Karpas-422 (cell line): ENCODE measurements at places on chromosomes 7 and 10. TPM values are rescaled to one million over a fixed set of nuclear protein-coding genes. Genes with fewer than 3 reads are reported as not detected.

The MAT1A gene
- total RNA-seq = not detected in 2 replicates

The COL17A1 gene
- not detected in 2 replicates for total RNA-seq

The CFAP69 gene
- total RNA-seq = 0.32 and 3.5 TPM in 2 replicates

The HKDC1 gene
- not detected in 2 replicates for total RNA-seq

The LIPJ gene
- not detected in 2 replicates for total RNA-seq

The TDRD1 gene
- not detected in 2 replicates for total RNA-seq

The RET gene
- not detected in 2 replicates for total RNA-seq

The HGF gene
- total RNA-seq = not detected in 2 replicates

The HOXA5 gene
- 3.6 and 4.1 TPM in 2 replicates for total RNA-seq

The CLRN3 gene
- total RNA-seq = not detected in 2 replicates

The PKD1L1 gene
- 0.90 and 2.8 TPM in 2 replicates for total RNA-seq

The EIF5AL1 gene
- total RNA-seq = 0.11 TPM in 1 of 2 replicates, not detected in the other
